ENCODE measurements at places on chromosomes 3 and 15. TPM values are rescaled to one million over a fixed set of nuclear protein-coding genes. Genes with fewer than 3 reads are reported as not detected.

DNA sequence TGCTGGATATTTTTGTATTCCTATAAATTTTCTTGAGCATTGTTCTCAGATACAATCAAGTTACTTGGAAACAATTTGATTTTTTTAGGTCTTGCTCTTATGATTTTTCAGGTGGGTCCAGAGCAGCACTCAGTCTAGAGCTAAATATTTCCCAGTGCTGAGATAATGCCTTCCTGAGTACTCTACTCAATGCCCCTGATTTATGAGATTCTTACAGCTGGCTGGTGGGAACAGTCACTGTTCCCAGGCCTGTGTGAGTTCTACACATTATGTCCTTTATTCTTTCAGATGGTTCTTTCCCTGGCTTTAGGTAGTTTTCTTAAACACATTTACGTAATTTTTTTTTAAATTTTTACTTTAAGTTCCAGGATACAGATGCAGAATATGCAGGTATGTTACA lies 51.0 kb upstream of the EIF5A2 start:
- no peak for DNase-seq

- DNase-seq: no peak
Measured at GRCh38 chr3:172294223-172294806, 153.9 kb downstream of the GHSR start.

Gene VEPH1
- 87.1 TPM for total RNA-seq

GRCh38 chr3:46086986-46087385 lies 59.7 kb upstream of the XCR1 start:
- DNase-seq: no peak

- no peak for DNase-seq
Measured at GRCh38 chr3:127771746-127772145, 50.6 kb downstream of the MGLL start.

DNA sequence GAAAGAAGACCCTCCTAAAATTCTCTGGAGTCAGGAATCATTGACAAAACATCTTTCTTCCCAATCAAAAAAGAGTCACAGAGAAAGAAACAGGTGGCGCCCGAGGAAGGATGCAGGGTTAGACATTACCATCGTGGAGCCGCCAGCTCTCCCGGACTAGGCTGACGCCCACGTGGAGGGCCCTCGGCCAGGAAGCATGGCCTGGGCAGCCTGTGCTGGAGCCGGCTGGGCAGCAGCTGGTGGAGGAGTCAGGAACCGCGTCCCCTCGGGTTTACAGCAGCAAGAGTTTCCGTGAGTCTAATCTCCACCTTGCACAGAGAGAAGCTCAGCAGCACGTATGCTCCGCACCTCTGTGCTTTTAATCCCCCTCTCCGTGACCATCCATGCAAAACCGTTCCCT lies 533.7 kb upstream of the ATP11B start:
- DNase-seq: no peak

DNA sequence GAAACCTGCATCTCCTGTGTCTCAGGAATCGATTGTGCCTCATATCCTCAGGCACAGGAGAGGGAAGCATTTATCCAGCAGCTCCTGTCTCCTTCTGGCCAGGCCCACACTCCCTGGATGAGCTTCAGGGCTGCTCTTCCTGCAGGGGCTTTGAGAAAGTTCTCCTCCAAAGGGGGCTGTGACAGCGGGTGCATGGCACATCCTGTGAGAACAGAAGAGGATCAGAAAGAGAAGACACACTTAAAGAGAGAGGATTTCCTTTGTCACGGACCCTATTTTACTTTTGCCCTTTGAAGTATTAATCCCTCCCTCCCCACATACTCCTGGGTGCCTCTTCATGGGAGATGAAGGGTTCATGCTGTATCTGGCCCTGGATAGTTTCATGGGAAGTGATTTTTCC lies 46.0 kb downstream of the MFSD1 start:
- DNase-seq: no peak

GRCh38 chr3:101690972-101691371 lies 4.5 kb upstream of the RPL24 start:
- DNase-seq: no peak

GRCh38 chr3:141103067-141103466 lies 51.9 kb downstream of the SPSB4 start:
- DNase-seq: no peak

Gene STAB1
- total RNA-seq: not detected

DNA sequence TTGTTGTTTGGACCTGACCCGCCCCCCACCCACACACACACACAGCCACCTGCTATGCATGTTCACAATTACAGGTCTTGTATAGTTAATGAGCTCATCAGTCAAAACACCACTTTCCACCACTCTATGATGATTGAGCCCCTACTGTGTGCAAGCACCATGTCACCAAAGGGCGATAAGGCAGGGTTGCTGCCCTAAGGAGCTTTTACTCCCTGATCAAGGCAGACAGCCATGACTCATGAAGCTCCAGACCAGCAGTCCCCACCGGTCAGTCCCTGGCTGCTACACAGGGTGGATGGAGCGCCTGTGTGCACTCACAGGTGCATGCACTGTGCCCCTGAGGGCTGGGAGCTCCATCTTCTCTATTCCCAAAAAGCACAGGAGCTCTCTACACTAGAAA lies 270.6 kb downstream of the CLSTN2 start:
- no peak for DNase-seq

DNA sequence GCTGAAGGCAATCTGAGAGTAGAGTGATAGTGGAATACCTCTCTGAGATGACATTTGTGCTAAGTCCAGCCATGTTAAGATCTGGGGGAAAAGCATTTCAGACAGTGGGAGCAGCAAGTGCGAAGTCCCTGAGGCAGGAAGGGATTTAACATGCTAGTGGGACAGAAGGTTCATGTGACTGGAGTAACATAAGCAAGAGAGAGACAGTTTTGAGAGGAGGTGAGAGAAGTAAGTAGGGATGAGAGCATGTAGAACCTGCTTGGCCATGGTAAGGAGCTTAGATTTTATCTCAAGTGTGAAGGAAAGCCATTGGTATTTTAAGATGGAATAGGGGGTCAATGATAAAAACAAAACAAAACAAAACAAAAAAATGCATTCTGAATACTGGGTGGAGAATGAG lies 358.6 kb upstream of the KCNH8 start:
- DNase-seq: no peak

Gene CACNA2D3
- 1.3 TPM for total RNA-seq

DNA sequence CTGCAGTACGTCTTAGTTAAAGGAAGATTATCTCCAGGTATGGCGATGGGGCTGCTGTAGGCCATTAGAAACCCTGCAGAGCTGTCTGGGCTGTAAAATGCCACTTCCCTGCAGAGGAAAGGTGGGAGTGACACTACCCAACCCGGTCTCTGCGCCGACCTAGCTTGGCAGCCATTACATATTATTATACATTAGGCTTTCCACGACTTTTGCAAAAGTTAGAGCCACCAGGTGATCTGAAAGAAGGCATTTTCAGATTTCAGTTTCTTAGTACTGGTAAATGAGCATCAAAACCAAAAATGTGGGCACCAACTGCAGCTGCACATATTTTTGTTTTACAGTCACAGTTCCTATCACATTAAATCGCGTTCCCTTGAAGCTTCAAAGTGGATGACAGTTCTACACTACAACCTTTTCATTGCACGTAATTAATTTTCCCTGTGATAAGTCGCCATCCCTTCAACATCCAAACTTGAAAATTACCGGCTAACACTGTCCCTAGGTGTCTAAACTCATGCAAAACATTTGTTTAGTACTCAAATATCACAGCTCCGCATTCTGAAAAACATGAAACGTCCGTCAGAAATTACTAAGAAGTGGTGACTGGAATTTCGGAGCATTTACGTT lies 81.4 kb upstream of the CHD2 start:
- no peak for DNase-seq

DNA sequence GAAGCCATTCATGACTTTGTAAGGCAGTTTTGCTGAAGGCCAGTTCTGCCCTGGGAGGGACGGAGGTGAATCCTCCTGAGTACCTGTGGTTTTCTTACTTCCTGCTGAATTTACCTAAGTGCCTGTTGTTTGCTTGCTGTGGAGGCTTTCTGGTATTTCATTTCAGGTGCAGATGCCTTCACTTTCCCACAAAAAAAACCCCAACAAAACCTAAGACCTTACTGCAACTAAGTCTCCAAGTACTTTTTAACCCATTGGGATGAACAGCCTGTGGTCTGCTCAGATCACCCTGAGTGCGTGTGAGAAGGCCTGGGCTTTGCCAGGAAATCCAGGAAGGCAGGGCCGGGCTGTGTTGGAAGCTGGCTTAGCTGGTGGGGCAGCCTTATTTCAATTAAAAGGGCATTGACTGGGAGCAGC lies 65.3 kb downstream of the IGF1R start:
- DNase-seq: peak; percentile 11

Gene SERPINI2
- total RNA-seq: not detected

- no peak for DNase-seq
Measured at GRCh38 chr15:66772604-66773128, 70.6 kb downstream of the SMAD6 start.

DNA sequence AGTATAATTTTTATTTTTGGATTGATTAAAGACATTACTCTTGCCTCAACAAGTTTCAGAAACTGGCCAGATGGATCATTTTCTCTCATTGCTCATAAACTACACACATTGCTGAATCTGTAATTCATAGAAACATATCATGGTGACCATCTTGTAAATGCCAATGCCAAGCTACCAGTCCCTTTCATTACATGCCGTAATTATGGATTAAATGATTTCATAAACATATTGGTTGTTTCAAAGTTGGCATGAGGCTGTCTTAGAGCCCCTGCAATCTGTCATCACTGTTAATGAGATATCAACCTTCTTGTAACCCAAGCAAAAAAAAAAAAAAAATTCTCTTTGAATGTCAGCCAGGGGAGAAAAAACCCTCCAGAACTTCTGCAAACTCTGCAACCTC lies 112.2 kb downstream of the DCLK3 start:
- no peak for DNase-seq

Gene GOLGA8O
- not detected for total RNA-seq

Gene INKA1
- not detected for total RNA-seq

DNA sequence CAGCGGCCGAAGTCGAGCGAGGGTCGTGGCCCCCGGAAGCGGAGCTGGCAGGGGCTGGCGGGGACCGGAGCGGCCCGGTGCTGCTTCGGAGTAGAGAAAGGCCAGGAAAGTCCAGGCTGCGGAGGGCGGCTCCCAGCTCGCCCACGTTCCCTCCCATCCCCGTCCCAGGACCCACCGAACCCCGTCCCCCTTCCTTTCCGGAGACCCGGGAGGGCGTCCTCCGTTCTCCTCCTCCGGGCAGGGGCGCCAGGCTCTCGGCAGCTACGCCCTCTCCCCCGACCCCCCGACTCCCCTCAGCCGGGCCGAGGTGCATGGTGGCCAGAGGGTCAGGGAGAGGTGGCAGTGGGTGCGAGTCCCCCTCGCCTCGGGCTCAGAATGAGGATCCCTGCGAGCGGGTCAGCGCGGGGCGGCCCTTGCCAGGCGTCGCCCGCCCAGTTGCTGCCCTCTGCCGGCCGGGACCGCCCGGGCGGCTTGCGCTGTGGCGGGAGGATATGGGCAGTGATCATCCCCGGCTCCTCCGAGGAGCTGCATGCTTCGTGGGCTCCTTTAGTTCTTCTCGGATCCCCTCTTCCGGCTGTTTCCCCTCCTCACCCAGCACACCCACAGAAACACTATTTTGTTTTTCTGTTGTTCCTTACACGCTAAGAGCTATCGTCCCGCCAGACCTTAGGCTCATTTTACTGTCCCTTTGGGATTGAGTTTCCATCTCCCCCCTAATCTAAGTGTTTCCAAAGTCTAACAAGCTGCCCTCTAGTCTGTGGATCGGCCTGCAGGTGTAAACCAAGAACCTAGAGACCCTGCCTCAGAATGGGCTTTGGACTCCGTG lies 744 bp upstream of the ALDH1A2 start:
- DNase-seq: peak; percentile 46

- no peak for DNase-seq
Measured at GRCh38 chr15:81785181-81785580, 260.6 kb downstream of the MEX3B start.

DNA sequence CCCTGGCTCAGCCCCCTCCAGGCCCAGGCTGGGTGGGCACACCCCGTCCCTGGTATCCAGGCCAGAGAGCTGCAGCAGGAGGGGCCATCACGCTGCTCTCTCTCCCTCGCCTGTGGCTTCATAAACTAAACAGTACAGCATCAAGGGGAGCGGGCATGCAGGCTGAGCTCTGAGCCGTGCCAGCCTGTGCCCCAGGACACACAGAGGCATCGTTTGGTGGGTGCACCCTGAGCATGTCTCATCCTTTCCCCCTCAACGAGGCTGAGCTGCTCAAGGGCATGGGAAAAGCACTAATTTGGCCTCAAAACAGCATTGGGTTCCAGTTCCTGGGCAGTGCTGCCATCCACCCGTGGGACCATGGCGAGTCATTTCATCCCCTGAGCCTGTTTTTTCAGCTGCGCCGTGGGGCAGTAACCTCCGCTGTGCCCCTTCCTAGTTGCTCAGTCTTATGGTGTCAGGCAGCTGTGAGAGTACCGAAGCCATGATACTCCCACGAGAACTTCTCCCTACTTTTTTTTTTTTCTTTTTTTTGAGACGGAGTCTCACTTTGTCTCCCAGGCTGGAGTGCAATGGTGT lies 79.6 kb downstream of the CPN2 start:
- peak; percentile 35 for DNase-seq

Gene RGMA
- total RNA-seq: not detected

Gene GHRL
- total RNA-seq: not detected

Gene MED12L
- 1.8 TPM for total RNA-seq

Gene ITIH3
- total RNA-seq: not detected

Data from Daoy (cell line).